Heart right ventricle (tissue), 16 donors: ENCODE measurements at places on chromosomes 1 and 21. TPM values are rescaled to one million over a fixed set of nuclear protein-coding genes. Genes with fewer than 3 reads are reported as not detected.

The PLPPR4 gene
- 0.15 TPM for polyA plus RNA-seq

DNA sequence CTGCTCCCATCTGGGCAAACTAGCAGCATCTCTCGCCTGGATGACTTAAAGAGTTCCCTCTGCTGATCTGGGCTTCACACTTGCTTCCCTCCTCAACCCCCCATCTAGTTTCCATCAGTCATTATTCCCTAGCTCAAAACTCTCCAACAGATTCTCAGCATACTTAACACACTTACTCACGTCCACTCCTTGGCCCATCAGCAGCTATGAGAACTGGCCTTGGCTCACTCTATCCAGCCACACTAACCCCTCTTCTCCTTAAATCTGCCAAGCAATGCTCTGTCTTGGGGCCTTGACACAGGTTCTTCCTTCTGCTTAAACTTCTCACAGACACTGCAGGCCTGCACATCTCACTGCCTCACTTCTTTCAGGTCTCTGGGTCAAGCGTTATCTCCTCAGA, 41.6 kb downstream of the GNG12 start:
- no peak for DNase-seq

DNA sequence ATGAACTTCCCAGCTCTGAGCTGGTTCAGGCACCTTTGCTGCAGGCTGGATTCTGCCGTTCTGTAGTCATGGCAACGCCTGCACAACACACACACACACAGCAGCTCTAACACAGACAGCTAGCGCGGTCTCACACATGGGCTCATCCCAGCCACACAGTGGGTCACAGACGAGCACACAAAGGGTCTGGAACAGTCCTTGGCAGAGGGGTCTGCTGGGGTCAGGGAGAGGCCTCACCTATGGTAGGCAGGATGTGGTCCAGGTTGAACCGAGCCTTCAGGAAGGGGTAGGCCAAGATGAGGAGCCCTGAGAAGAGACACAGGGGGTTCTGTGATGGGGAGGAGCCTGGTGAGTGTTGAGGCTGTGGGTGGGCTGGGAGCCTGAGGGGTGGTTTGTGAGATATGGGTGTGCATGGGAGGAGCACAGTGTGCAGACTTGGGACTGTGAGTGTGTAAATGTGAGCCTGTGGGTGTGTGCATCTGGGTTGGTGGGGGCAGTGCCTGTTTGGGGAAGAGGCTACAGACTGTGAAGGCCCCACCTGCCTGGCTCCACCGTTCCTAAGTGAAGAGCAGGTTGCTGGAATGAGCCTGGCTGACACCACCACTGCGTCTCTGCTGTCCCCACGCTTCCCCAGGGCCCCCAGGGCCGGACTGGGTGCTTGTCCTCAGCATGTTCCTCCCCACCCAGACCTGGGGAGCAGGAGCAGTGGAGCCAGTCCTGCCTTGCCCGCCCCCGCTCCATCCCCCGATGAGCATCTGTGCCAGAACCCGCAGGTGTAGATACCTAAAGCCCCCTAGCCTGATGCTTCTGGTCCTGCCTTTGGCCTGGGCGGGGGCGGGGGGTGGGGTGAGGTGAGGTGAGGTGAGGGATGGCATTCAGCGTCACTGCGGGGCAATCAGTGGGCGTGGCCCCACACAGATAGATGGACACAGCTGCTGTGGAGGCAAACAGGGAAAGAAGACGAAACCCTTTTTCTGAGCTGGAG, 1.5 kb downstream of the KNCN start:
- DNase-seq = no peak

DNA sequence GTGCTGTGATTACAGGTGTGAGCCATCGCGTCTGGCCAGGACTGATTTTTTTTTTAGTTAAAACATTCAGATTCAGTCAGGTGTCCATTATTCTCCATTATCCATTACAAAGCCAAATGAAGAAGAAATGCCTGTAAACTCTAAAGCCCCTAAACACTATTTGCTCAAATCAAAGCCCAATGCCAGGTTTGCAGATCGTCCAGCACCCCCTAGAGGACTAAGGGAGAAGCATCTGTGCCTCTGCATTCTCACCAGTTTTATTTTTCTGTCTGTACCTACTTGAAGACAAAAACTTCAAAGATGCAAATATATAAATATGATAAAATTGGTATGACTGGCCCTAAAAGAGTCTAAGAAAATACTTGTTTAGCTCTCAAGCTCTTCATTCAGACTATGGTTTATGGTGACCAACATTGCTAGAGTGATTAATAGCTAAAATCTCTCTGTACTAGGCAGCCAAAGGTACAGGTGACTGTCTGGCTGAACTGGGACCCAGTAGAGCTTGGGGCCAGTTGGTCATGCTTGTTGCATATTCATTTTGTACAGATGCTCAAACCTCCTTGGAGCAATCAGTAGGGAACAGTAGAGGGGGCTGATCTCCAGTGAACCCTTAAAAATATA, 138.4 kb downstream of the SYT2 start:
- no peak for DNase-seq
